Activated CD8-positive, alpha-beta memory T cell treated with anti-CD3 and anti-CD28 coated beads for 1 hour (primary cell): ENCODE measurements at places on chromosomes 5 and 9.

DNA sequence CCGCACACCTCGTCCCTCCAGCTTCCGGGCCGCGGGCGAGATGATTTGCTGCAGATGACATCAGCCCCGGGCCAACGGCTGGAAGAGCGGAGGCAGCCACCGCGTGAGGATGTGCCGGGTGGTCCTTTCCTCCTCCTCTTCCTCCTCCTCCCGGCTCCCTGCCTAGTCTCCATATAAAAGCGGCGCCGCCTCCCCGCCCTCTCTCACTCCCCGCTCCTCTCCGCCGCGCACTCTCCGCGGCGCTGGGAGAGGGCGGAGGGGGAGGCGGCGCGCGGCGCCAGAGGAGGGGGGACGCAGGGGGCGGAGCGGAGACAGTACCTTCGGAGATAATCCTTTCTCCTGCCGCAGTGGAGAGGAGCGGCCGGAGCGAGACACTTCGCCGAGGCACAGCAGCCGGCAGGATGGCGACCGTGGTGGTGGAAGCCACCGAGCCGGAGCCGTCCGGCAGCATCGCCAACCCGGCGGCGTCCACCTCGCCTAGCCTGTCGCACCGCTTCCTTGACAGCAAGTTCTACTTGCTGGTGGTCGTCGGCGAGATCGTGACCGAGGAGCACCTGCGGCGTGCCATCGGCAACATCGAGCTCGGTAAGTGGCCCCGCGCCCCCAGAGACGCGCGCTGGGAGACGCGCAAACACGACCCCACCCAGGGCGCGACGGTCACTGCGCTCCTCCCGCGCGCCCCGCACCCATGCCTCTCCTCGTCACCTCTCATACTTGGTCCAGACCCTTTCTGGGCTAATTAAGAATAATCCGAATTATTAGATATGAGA lies at the start of gene MAP1B:
MAP1B (plus strand) TSS at position 345 of the 770 bp plus-strand sequence; CDS start at position 402, 57 bp downstream.
- no peak for DNase-seq

DNA sequence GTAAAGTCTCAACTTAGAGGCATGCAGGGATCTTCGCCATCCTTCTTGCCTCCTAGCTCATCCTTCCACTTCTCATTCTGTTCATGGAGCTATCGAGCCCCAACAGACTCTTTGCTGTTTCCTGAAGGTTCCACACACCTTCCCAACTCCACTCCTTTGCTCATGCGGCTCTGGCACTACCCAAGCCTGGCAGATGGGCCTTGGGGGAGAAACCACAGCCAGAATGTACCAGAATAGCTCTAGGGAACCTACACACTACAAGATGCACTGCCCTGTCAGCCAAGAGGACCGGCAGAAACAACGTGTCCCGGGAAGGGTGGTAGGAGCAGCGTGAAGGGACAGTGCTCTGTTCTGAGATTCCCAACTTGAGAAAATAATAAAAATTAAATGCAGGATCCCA lies 178.9 kb downstream of the GABBR2 start:
- no peak for DNase-seq

- DNase-seq, result no peak
Observed at GRCh38 chr9:124132671-124133147, 121.1 kb downstream of the LHX2 start.

- DNase-seq, result no peak
Observed at GRCh38 chr5:150946351-150946905, 41.6 kb upstream of the ZNF300 start.

DNA sequence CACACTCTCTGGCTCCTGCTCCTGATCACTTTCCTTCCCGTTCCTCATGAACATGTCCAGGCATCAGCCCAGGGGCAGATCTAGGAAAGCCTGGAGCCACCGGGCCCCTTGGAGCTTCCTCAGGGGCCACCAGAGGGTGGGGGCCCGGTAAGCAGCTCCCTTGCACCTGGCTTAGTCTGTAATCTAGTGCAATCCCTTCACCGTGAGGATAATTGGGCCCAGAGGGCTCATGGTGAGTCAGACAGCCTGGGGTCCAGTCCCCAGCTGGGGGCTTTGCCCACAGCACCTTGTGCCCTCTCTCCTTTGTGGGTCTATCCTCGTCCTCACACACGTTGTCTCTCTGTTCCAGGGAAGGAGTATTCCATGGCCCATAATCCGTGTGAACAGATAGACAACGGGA lies 10.4 kb upstream of the ALDH1B1 start:
- no peak for DNase-seq

- DNase-seq, result no peak
Observed at GRCh38 chr9:2302606-2303005, 287.5 kb downstream of the SMARCA2 start.

DNA sequence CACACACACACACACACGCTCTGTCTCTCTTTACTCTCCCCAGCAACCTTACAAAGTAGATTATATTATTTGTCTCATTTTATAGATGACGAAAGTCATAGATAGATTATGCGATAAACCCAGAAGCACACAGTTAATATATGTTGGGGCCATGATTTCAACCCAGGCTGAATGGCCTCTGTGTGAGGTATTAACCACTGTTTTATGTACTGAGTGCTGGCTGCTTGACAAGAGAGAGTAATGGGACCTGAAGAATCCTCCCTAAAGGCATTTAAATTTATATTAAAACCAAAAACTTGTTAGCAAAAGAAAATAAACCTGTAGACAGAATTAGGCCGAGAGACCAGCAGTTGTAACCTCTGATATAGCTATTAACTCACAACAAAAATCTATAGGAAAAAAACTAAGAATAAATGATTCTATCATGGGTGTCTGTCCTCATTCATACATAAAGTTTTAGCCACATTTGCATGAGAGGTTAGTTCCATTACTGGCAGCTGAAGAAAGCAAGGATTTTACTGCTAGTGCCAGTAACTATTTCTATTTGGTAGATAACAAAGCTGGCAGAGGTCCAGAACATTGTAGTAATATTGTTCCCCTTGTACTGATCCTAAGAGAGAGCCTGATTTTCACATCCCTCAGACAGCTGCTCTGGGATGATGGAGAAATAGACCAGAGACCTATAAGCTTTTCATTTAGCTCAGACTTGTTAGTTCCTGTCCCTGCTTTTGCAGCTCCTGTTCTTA lies 250.9 kb downstream of the ADGRV1 start:
- DNase-seq, result no peak

DNA sequence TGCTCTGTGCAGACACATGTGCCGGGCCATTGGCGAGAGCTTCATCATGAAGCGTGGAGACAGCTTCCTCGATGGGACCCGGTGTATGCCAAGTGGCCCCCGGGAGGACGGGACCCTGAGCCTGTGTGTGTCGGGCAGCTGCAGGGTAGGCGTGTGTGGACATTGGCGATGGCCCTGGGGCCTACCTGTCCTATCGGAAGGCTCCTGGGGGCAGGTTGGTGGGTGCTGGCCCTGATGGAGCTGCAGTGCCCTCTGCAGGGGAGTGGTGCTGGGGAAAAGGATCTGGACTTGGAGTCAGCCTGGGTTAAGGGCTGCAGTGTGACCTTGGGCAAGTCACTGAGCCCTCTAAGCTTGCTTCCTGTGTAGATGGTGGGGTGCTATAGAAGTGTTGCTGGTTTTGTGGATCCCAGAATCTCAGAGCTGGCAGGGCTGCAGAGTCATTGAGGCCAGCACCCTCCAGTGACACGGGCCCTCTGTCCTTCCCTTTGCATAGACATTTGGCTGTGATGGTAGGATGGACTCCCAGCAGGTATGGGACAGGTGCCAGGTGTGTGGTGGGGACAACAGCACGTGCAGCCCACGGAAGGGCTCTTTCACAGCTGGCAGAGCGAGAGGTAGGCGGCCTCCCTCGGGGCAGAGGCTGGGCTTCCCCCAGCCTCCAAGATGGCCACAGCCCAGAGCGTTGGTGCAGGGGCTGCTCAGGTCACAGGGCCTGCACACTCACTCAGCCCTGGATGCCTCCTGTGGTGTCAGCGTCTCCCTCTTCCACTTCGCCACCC lies 15.8 kb downstream of the ADAMTS13 start:
- no peak for DNase-seq

- DNase-seq, result no peak
Observed at GRCh38 chr5:119417891-119418605, 34.2 kb upstream of the HSD17B4 start.

DNA sequence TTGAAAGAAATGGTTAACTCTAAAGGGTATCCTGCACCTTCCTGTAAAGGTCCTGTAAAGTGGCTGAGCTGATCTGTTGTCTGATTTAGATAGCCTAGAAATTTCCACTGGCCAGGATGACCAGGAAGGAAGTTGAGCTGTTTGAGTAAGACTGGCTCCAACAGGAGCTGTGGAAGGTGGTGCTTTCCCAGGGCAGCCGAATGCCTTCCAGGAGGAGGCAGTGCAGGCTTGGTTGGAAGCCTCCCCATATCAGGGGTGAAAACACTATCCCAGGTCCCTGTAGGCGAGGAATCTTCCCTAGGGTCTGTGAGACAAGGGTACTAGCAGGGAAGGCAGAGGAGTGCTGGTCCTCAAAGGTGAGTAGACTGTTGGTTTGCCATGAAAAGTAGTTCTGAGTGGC lies 98.4 kb downstream of the LIX1 start:
- no peak for DNase-seq

DNA sequence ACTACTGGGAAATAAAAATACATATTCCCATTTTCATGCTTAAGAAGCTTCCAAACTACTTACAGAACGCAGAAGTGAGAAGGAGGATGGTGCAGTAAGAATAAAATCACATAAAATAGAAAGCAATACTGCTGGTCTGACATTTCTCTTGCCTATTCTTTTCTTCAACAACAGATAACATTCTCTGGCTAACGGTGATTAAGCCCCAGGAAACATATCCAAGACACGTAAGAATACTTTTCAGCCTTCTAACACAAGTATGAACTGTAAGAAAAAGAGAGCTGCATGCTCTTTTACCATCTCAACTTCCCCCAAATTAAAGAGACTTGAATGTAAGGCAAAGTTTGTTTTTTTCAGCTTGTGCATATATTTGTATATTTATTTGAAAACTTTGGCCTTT lies 156.1 kb upstream of the TARS1 start:
- DNase-seq, result no peak

- DNase-seq, result no peak
Observed at GRCh38 chr9:2810420-2811075, 33.3 kb downstream of the PUM3 start.

DNA sequence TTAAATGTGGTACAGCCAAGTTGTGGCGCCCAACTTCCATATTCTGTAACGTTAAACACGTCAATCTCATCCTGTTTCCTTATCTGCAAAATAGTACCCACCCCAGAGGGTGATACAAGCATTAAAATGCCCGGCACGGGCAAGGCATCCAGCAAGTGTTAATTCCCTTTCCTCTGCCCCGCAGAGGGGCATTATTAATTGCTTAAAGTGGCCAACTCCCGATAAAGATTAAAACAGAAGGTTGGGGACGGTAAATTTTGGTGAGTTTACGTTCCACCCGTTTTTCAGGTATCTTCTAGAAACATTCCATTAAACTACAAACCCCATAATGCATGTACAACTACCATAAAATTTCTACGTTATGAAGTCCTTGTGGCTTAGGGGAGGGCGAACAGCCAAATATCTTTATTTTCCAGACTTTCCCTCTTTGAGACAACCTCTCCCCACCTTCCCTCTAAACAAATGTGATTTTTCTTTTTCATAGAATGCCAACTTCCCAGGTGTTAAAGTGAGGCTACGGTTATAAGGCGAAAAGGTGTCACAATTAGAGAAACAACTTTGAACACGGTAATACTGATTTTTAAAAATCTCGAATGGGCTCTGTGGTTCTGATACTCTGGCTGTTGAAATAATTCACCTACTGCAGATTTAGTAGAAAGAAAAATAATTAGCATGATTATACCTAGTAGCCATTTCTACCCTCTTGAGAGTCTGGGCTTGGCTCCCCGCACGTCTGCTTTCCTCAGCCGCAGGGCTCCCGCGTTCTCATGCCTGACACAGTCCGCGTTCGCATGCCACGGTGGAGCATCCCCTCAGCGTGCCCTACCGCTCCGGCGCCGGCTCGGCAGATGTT lies 1.2 kb upstream of the GPBP1 start:
- no peak for DNase-seq

GRCh38 chr9:114451707-114452031 lies 53.6 kb downstream of the WHRN start:
- no peak for DNase-seq

GRCh38 chr5:206406-206805 lies 11.5 kb downstream of the CCDC127 start:
- DNase-seq, result no peak

DNA sequence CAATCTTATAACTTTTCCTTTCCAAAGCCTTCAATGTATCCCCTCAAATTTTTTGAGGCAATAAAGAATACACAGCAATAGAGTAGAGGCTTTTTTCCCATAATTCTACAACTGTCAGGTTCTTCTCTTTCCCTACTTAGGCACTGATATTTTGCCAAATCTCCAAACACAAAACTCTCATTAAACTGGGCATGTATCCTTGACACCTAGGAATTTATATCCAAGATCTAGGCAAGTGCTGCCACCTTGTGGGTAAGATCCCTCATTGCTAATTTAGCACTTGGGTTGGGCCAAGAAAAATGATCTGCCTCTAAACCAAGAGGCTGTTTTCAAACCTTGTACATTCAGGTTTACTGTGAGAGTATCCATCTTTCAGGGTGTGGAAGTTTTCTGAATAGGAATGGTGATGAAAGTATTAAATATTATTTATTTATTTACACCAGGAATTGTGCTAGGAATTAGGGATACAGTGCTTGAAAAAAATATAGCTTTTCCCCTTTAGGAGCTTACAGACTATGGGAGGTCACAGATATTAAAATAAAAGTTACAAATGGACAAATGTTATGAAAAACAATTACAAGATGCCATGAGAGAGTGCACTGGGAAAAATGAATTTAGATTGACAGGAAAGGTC lies 17.6 kb downstream of the TSTD2 start:
- DNase-seq, result no peak

- no peak for DNase-seq
Observed at GRCh38 chr9:1094749-1095148, 44.6 kb downstream of the DMRT2 start.

DNA sequence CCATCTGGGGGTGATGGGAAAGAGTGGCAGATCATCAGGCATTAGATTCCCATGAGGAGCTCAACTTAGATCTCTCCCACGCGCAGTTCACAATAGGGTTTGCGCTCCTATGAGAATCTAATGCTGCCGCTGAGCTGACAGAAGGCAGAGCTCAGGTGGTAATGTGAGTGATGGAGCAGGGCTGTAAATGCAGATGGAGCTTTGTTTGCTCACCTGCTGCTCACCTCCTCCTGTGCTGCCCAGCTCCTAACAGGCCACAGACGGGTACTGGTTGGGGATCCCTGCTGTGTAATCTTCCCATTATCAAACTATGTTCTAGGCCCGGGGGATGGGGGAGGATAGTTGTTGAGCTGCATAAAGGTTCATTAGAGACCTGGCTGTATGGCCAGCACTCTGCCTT lies 58.4 kb downstream of the UGCG start:
- DNase-seq, result no peak

- DNase-seq, result no peak
Observed at GRCh38 chr5:16886793-16887345, 49.2 kb downstream of the MYO10 start.
